ENCODE measurements at places on chromosomes 3 and 15.

GRCh38 chr3:125374501-125374995, 577 bp downstream of the ZNF148 start:
- DNase-seq, result peak; percentile 30

DNA sequence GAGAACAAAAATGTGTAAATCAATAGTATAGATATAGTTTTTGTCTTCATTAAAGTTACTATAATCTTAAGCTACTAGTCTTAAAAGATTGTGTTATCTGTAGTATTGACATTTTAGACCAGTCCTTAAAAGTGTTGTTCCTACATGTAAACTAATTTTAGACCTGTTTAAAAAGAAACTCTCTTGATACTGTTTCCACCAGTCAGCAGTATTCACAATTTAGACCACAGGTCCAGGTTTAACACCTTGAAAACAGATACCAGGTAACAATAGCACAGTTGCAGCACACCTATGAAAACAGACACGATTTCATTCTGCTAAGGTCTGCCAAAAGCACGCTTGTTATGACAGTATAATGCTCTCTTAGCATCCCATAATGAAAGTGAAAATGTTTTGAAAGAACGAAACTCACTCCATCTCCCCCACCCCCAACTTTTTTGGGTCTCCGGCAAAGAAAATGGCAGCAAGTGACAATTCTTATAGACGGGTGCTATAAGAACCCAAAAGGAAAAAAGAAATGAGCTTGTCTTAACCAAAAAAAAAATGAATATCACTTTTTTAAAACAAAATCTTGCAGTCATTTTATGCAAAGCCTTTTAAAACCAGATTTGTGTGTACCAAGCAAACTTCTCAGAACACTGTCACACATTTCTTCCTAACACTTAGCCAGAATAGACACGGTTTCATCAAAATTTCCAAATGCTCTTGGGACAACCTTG, 1.6 kb downstream of the EIF4E3 start:
- DNase-seq, result no peak

DNA sequence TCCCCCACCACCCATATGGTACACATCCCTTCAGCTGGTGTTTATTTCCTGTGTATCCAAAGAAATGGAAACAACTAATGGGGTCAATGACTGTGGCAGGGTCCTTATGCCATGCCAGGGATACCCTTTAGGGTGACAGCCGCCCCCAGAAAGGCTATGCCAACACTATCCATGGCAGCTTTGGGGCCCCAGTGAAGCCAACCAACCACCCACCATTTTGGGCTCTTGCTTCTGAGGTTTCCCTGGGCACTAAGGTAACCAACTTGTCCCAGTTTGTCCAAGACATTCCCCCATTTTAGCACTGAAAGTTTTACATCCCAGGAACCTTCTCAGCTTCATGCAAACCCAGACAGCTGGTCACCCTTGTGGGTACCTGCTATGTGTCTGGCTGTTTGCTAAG, 233.1 kb downstream of the VPS13C start:
- no peak for DNase-seq

GRCh38 chr3:186570941-186571643, 572 bp downstream of the DNAJB11 start:
- DNase-seq, result no peak

DNA sequence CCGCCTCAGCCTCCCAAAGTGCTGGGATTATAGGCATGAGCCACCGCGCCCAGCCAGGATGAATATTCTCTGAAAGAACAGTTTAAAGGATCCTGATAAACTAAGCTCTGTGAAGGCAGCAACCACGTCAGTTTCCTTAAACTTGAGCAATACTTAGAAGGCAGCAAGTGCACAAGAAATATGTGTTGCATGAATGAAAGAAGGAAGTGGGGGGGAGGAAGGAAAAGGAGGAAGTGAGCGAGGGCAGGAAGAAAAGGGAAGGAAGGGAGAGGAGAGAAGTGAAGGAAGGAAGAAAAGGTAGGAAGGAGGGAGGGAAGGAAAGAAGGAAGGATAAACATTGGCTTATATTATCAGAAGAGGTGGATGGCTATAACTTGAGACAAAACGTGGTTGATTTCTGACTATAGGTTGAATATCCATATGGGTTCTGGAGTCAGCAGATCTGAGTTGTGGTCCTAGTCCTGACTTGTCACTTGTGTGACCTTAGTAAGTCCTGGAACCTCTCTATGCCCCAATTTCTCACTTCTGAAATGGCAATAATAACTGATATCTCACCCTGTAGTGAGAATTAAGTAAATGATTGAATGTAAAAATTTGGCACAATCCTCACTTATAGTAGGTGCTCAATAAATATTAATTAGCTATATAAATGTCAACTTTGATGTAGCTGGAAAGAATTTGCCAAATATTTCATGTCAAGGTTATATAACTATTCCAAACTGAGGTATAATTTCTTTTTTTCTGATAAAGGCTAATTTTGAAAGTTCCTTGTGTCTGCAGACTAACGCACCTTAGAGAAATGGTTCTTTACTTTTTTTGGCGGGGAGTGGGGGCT, 12.0 kb upstream of the SEMA4B start:
- DNase-seq, result no peak

- no peak for DNase-seq
These were observed 94.2 kb downstream of the SLC9A9 start for GRCh38 chr3:143754090-143754489.

GRCh38 chr15:83312071-83312470, 27.6 kb upstream of the BNC1 start:
- no peak for DNase-seq

DNA sequence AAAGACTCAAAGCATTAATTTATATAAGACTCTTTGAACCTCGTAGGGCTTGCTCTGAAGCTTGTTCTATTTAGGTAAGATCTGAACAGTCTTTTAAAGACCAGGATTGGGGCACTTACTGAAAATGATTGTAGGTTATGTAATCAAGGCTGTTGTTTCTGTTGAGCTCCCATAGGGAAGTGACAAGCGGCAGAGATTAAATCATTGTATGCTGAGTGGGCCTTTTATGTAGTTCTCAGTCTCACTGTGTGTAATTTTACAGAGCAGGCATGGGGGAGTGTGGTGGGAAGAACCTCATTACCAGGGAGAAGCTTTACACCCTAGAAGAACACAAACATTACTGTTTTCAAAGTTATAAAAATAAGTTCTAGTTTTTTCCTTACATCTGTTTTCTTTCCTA, 160.0 kb upstream of the SNTN start:
- no peak for DNase-seq

- DNase-seq, result no peak
These were observed 17.7 kb upstream of the ZBBX start for GRCh38 chr3:167397826-167398225.

- peak; percentile 77 for DNase-seq
These were observed 54.8 kb downstream of the UBP1 start for GRCh38 chr3:33385423-33385822.

DNA sequence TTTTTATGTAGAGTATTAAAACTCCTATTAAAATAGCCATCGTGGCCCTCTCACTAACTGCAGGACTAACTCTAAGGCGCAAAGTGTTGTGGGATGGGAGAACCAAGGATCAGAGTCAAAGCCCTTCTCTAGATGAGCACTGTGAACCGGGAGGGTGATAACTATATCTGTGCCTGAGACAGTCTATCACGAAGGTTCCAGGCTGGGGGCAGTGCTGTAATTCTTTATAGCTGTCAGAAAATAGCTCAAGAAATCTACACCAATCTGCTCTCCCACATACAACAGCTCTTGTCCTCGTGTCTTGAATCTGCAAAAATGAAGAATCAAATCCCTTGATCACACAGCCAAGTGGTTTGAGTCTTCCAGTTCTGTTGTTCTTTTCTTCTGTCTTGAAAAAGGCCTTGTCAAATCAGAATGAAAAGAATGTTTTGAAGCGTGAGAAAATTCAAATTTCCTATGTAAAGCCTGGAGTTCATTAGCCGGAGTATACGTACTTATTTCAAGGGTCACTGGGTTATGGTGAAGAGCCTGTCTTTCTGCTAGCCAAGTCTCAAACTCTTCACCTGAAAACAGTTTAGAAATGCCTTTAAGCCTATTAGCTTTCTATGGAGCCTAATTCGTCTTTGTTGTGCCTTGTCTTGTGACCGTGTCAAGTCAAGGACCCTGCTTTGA, 185.3 kb upstream of the NECTIN3 start:
- DNase-seq, result no peak

DNA sequence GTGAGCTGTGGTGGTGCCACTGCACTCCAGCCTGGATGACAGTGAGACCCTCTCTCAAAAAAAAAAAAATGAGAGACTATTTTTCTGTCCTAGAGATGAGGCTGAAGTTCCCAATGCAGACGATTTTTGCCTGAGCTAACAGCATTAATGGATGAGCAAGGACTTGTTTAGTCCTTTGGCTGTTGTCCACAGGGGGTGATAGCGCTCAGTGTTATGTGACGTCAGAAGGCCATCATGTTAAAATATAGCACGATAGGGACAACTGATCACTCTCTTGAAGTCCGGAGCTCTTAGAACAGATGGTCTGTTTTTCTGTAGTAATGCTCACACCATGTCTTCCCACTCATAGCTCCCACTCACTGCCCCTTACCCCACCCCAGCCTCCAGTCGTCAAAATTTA, 6.8 kb downstream of the TRNT1 start:
- no peak for DNase-seq

DNA sequence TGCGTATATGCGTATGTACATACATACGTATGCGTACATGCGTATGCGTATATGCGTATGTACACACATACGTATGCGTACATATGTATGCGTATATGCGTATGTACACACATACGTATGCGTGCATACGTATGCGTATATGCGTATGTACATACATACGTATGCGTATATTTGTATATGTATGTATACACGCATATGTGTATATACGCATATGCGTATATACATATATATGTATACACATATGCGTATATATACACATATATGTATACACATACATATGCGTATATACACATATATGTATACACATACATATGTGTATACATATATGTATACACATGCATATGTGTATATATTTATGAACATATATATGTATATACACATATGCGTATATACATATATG, 12.1 kb downstream of the MCTP2 start:
- no peak for DNase-seq

DNA sequence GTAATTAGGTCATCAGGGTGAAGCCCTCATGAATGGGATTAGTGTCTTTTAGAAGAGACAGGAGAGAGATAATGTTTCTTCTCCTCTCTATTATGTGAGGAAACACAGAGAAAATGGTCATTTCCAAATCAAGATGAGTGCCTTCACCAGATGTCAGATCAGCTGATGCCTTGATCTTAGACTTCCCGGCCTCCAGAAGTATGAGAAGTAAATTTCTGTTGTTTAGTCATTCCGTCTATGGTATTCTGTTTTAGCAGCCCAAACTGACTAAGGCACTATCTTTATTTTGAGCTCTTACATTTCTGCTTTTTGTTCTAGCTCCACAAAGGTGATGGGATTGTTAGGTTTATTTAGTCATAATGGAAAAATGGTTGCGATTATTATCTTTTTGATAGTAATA, 273.2 kb upstream of the GADL1 start:
- no peak for DNase-seq

DNA sequence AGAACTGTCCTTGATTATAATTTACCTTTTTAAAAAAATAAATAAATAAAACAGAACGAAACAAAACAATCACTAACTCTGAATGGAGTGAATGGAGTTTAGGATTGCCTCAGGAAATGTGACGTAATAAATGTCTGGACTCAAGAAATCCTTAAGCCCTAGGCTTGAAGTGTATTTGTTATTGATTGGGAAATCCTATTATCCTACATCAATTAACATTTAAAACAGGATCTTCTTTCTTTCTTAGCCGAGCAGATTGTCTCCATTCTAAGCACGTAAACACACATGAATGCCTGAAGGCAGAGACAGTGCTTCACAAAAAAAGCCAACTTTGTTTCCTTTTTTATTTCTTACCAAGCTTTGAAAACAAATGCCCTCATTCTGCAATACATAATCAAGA, 33.4 kb downstream of the KAT2B start:
- no peak for DNase-seq

DNA sequence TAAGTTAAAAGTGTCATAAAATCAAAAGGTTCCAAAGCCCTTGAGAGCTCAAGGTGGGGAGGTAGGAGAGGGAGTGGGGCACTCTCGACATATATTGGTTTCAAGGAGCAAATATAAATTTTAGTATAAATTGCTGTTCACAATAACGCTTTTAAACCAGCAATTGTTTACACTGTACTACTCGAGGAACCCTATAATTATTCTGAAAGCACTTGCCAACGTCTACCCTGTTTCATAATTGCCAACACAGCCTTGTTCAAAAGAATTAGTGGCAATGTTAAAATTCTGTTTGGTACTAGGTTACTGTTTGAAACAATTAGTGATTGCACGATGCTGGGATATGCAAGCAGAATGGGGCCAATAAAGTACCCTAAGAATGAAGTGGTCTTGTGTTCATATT, 76.3 kb upstream of the ICE2 start:
- DNase-seq, result no peak

DNA sequence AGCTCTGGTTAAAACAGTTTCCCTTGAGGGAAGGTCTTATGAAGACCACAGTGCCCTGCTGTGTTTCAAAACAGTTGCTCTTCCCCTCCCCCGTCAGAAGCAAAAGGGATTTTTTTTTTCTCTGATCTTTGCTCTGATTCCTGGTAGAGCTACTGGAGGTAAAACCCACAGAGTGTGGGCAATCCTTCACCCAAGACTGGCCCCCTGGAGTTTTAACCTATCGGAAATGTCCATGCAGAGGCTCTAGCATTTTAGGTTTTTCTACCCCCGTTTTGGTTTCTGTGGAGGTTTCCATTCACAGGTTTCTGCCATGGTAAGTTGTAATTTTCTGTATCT, 27.7 kb downstream of the GRM2 start:
- DNase-seq, result no peak

- DNase-seq, result peak; percentile 67
These were observed 168.9 kb downstream of the KLHL25 start for GRCh38 chr15:85625856-85626255.

DNA sequence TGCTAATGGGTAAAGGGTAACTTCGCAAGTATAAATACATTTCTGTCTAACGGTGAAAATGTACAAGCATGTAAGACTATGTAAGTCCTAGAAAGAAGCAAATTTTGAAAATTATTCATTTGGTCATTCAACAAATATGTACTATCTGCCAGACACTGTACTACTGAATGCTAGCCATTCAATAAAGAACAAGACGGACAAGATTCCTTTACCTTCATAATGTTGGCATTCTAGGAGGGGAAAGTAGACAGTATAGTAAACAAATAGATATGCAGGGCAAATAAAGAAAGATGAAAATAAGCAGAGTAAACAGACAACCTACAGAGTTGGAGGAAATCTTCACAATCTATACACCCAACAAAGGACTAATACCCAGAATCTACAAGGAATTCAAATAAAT, 32.7 kb downstream of the C3orf70 start:
- no peak for DNase-seq

DNA sequence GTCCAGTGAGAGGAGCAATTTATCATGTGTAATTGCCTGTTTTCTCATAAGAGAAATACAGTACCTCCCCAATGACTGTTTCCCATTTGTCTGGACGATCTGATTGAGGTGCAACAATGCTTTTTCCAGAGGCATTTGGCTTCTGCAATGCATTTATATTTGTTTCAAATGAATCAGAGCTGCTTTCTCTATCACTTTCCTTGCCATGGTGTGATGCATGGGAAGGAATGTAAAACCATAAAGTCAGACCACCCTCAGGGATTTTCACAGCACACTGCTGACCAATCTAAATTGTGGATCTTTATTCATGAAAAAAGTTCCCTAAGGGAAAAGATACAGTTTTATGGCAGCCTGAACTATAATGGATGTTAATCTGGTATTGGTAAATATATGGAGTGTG, 333.0 kb downstream of the ZNF385D start:
- DNase-seq, result no peak

GRCh38 chr3:46242120-46242519, at the start of gene CCR3:
TSS of gene CCR3 (plus strand) at chr3:46242460. CDS start at chr3:46265159, 22,699 bp downstream.
- DNase-seq, result no peak
